ENCODE measurements at places on chromosomes 11 and 22.

- no peak overlapping the region for H3K27ac ChIP-seq
- peak overlapping the region; percentile 77 for H3K4me3 ChIP-seq
- peak; percentile 80 for DNase-seq
- peaks cover 32% of the 10 kb centered on the region for H3K4me1 ChIP-seq
- H3K27me3 ChIP-seq, result no peaks in the 10 kb centered on the region
Observed at GRCh38 chr22:19523240-19524169, 705 bp downstream of the CLDN5 start.

- no peak overlapping the region for H3K27ac ChIP-seq
- H3K4me1 ChIP-seq, result peaks cover 8% of the 10 kb centered on the region
- no peaks in the 10 kb centered on the region for H3K27me3 ChIP-seq
- H3K4me3 ChIP-seq, result no peak overlapping the region
Observed at GRCh38 chr11:100740440-100740839, 53.4 kb downstream of the ARHGAP42 start.

DNA sequence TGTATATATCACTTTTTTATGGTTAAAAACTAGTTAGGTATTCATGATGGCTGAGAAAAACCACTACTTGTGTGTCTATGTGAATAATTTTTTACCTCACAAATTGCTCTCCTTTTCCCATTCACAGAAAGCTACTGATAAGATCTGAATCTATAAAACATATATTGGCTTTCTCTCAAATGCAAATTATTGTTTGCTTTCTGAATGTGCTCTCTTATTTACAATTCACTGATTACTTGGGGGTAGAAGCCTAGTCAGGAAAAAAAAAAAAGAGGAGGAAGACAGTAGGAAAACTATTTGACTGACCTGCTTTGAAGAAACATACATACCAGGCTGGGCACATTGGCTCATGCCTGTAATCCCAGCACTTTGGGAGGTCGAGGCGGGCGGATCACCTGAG, 20.5 kb downstream of the PGM2L1 start:
- DNase-seq, result no peak
- no peaks in the 10 kb centered on the region for H3K4me1 ChIP-seq
- H3K36me3 ChIP-seq, result no peaks in the 10 kb centered on the region
- no peak overlapping the region for H3K4me3 ChIP-seq

GRCh38 chr11:70590356-70590991, 192.1 kb downstream of the CTTN start:
- H3K4me3 ChIP-seq, result no peak overlapping the region
- peak; percentile 54 for DNase-seq
- H3K36me3 ChIP-seq, result no peaks in the 10 kb centered on the region
- no peaks in the 10 kb centered on the region for H3K4me1 ChIP-seq
- H3K27me3 ChIP-seq, result peaks cover 16% of the 10 kb centered on the region

GRCh38 chr11:71964641-71965040, 34.1 kb upstream of the IL18BP start:
- no peaks in the 10 kb centered on the region for H3K27me3 ChIP-seq
- no peak overlapping the region for H3K27ac ChIP-seq
- H3K4me1 ChIP-seq, result peaks cover 21% of the 10 kb centered on the region

DNA sequence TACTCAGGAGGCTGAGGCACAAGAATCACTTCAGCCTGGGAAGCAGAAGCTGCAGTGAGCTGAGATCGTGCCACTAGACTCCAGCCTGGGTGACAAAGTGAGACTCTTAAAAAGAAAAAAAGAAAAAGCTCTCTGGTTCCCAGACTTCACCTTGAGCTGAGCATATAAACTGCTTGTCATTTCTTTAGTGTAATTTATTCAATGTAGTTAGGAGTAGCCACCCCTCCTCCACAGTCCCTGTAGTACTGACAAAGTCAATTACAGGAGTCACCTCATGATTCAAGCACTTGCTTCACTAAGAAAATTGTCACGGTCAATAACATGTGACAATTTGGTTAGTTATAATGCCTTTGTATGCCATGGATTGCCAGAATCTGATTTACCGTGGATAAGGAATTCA, 7.2 kb downstream of the OR4D10 start:
- no peaks in the 10 kb centered on the region for H3K27me3 ChIP-seq
- no peak for DNase-seq
- H3K27ac ChIP-seq, result no peak overlapping the region
- H3K36me3 ChIP-seq, result no peaks in the 10 kb centered on the region

- H3K27me3 ChIP-seq, result no peaks in the 10 kb centered on the region
- peaks cover 36% of the 10 kb centered on the region for H3K4me1 ChIP-seq
- no peak overlapping the region for H3K27ac ChIP-seq
- no peak for DNase-seq
- H3K36me3 ChIP-seq, result peaks cover 91% of the 10 kb centered on the region
Observed at GRCh38 chr22:31625257-31625640, 36.8 kb downstream of the PISD start.

- H3K4me3 ChIP-seq, result no peak overlapping the region
- H3K4me1 ChIP-seq, result peaks cover 9% of the 10 kb centered on the region
- DNase-seq, result no peak
- H3K27me3 ChIP-seq, result no peaks in the 10 kb centered on the region
- no peak overlapping the region for H3K27ac ChIP-seq
Observed at GRCh38 chr11:76798202-76798581, 15.0 kb downstream of the TSKU start.

- no peaks in the 10 kb centered on the region for H3K27me3 ChIP-seq
- peaks cover 7% of the 10 kb centered on the region for H3K36me3 ChIP-seq
- H3K4me1 ChIP-seq, result no peaks in the 10 kb centered on the region
- no peak overlapping the region for H3K27ac ChIP-seq
Observed at GRCh38 chr11:19164881-19165280, 36.9 kb downstream of the CSRP3 start.

DNA sequence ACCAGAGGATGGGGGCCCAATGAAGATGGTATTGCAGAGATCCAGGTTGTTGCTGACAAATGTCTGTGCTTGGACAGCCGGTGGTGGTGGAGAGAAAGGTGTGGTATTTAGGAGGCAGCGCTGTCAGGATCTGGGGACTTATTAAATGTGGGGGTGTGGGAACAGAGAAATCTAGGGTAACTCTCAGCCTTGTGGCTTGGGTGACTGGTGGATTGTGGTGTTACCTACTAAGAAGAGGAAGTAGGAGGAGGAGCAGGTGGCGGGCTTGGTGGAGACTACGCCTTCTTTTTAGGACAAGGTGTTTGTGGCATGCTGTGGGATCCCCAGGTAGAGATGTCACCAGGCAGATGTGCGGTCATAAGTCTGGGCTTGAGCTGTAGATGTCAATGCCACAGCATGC, 144.0 kb downstream of the GRIK4 start:
- no peak overlapping the region for H3K27ac ChIP-seq
- no peak for DNase-seq
- H3K27me3 ChIP-seq, result no peaks in the 10 kb centered on the region
- no peaks in the 10 kb centered on the region for H3K36me3 ChIP-seq
- no peaks in the 10 kb centered on the region for H3K4me1 ChIP-seq

- H3K27ac ChIP-seq, result no peak overlapping the region
- no peak overlapping the region for H3K4me3 ChIP-seq
- no peaks in the 10 kb centered on the region for H3K36me3 ChIP-seq
- peaks cover 39% of the 10 kb centered on the region for H3K4me1 ChIP-seq
- no peak for DNase-seq
- no peaks in the 10 kb centered on the region for H3K27me3 ChIP-seq
Observed at GRCh38 chr11:34207487-34208180, 102.2 kb downstream of the NAT10 start.

GRCh38 chr11:71395263-71395560, 53.0 kb downstream of the DHCR7 start:
- no peak overlapping the region for H3K27ac ChIP-seq
- H3K36me3 ChIP-seq, result no peaks in the 10 kb centered on the region
- no peak overlapping the region for H3K4me3 ChIP-seq
- no peak for DNase-seq
- H3K4me1 ChIP-seq, result no peaks in the 10 kb centered on the region

GRCh38 chr11:135008001-135008405, 596.0 kb upstream of the B3GAT1 start:
- H3K27ac ChIP-seq, result no peak overlapping the region
- no peak for DNase-seq
- no peaks in the 10 kb centered on the region for H3K4me1 ChIP-seq
- no peaks in the 10 kb centered on the region for H3K27me3 ChIP-seq
- H3K4me3 ChIP-seq, result no peak overlapping the region

GRCh38 chr22:41474872-41475451, 6.0 kb downstream of the ACO2 start:
- no peak overlapping the region for H3K4me3 ChIP-seq
- no peaks in the 10 kb centered on the region for H3K27me3 ChIP-seq
- DNase-seq, result no peak
- no peak overlapping the region for H3K27ac ChIP-seq

- no peaks in the 10 kb centered on the region for H3K27me3 ChIP-seq
- peak overlapping the region; percentile 86 for H3K4me3 ChIP-seq
- DNase-seq, result no peak
- H3K4me1 ChIP-seq, result peaks cover 79% of the 10 kb centered on the region
Observed at GRCh38 chr11:128694618-128695481, 978 bp downstream of the FLI1 start.

- no peaks in the 10 kb centered on the region for H3K27me3 ChIP-seq
- H3K4me3 ChIP-seq, result peak overlapping the region; percentile 83
- H3K27ac ChIP-seq, result peak overlapping the region; percentile 86
- H3K4me1 ChIP-seq, result peaks cover 19% of the 10 kb centered on the region
- DNase-seq, result peak; percentile 22
Observed at GRCh38 chr22:19430890-19431541, 517 bp downstream of the HIRA start.

GRCh38 chr22:29331658-29332300, 16.3 kb upstream of the RASL10A start:
- no peaks in the 10 kb centered on the region for H3K27me3 ChIP-seq
- H3K4me1 ChIP-seq, result no peaks in the 10 kb centered on the region
- peaks cover 7% of the 10 kb centered on the region for H3K36me3 ChIP-seq
- H3K4me3 ChIP-seq, result no peak overlapping the region
- no peak for DNase-seq

- H3K27ac ChIP-seq, result no peak overlapping the region
- no peak overlapping the region for H3K4me3 ChIP-seq
- no peaks in the 10 kb centered on the region for H3K27me3 ChIP-seq
- DNase-seq, result no peak
- no peaks in the 10 kb centered on the region for H3K36me3 ChIP-seq
Observed at GRCh38 chr11:3929232-3929631, 73.8 kb downstream of the STIM1 start.

- no peak overlapping the region for H3K4me3 ChIP-seq
- no peaks in the 10 kb centered on the region for H3K4me1 ChIP-seq
- H3K36me3 ChIP-seq, result no peaks in the 10 kb centered on the region
- no peaks in the 10 kb centered on the region for H3K27me3 ChIP-seq
- H3K27ac ChIP-seq, result no peak overlapping the region
Observed at GRCh38 chr11:101748572-101749344, 165.0 kb upstream of the TRPC6 start.

- no peak overlapping the region for H3K4me3 ChIP-seq
- no peak overlapping the region for H3K27ac ChIP-seq
- no peaks in the 10 kb centered on the region for H3K36me3 ChIP-seq
Observed at GRCh38 chr22:29717789-29718188, 2.0 kb upstream of the CABP7 start.

- no peaks in the 10 kb centered on the region for H3K27me3 ChIP-seq
- no peak for DNase-seq
- H3K4me3 ChIP-seq, result peak overlapping the region; percentile 94
- peak overlapping the region; percentile 86 for H3K27ac ChIP-seq
Observed at GRCh38 chr11:13463779-13464290, 813 bp upstream of the BTBD10 start.

DNA sequence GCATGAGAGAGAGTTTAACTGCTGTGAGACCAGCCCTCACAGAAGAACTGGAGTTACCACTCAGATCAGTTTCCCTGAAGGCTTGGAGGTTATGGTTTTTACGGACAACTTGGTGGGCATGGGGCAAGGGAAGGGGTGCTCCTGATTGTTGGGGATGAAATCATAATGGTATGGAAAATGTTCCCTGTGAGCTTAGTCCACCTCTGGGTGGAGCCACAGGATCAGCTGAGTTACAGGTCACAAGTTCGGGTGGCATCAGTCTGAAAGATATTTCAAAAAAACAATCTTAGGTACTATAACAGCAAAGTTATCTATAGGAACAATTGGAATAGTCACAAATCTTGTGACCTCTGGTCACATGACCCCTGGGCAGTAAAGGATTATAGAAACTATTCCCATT, 162.9 kb downstream of the DLG2 start:
- no peaks in the 10 kb centered on the region for H3K4me1 ChIP-seq
- H3K27ac ChIP-seq, result no peak overlapping the region

DNA sequence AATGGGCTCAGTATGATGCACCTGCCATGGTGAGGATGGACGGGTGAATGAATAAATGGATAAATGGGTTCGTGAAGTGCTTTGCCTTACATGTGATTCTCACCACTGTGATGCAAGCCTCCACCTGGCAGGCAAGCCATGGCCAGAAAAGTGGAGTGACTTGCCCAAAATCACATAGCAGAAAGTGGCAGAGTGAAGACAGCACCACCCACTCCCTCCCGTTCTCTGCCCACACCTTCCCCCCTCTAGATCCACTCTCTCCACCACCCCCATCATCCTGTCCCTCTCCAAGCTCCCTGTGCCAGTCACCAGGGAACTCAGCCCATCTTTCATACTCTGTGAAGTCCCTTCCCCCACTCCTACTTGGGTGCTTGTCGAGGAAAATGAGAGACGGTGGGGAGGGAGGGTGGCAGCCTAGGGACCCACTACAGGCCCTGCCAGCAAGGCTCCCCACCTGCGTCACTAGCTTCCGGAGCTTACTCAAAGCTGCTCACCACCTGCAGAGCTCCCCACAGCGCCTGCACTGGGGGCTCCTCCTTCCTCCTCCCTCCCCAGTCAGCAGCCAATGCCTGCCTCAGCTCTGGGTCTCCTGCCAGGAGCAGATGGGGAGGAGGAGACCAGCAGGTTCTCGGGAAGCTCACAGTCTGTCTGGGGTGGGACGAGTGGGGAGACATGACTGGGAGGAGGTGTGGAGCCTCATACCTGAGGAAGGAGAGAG, 82.3 kb downstream of the PDE2A start:
- no peaks in the 10 kb centered on the region for H3K36me3 ChIP-seq
- peak; percentile 21 for DNase-seq
- peaks cover 47% of the 10 kb centered on the region for H3K27me3 ChIP-seq
- no peak overlapping the region for H3K27ac ChIP-seq
- no peak overlapping the region for H3K4me3 ChIP-seq

- peaks cover 19% of the 10 kb centered on the region for H3K4me1 ChIP-seq
- no peaks in the 10 kb centered on the region for H3K27me3 ChIP-seq
- no peak overlapping the region for H3K27ac ChIP-seq
- H3K4me3 ChIP-seq, result no peak overlapping the region
Observed at GRCh38 chr22:36423461-36424404, 36.0 kb upstream of the MYH9 start.

- DNase-seq, result no peak
- no peak overlapping the region for H3K4me3 ChIP-seq
- no peaks in the 10 kb centered on the region for H3K36me3 ChIP-seq
- peaks cover 5% of the 10 kb centered on the region for H3K4me1 ChIP-seq
- no peak overlapping the region for H3K27ac ChIP-seq
- no peaks in the 10 kb centered on the region for H3K27me3 ChIP-seq
Observed at GRCh38 chr11:74778581-74778980, 29.9 kb downstream of the RNF169 start.

DNA sequence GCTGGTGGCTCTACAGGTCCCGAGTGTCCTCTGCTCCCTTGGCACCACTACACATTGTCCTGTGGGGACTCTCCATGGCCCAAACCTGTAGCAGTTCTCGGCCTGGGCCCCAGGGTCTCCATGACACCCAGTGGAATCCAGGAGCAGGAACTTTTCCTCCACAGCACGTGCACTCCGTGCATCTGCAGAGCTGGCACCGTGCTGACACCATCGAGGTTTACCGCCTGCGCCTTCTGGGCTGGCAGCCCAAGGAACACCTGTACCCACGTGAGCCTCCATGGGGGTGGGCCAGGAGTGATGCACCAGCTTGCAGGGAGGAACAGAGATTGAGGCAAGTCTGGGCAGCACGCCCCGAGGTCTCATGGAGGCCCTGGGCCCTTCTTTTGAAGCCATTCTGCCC, 25.2 kb downstream of the TSPAN32 start:
- DNase-seq, result no peak
- no peaks in the 10 kb centered on the region for H3K4me1 ChIP-seq
- H3K4me3 ChIP-seq, result no peak overlapping the region
- H3K36me3 ChIP-seq, result no peaks in the 10 kb centered on the region
- H3K27ac ChIP-seq, result no peak overlapping the region
